ENCODE measurements at places on chromosomes 11 and 22.

- DNase-seq: no peak
Observed at GRCh38 chr11:71527576-71528210, 626 bp downstream of the KRTAP5-7 start.

DNA sequence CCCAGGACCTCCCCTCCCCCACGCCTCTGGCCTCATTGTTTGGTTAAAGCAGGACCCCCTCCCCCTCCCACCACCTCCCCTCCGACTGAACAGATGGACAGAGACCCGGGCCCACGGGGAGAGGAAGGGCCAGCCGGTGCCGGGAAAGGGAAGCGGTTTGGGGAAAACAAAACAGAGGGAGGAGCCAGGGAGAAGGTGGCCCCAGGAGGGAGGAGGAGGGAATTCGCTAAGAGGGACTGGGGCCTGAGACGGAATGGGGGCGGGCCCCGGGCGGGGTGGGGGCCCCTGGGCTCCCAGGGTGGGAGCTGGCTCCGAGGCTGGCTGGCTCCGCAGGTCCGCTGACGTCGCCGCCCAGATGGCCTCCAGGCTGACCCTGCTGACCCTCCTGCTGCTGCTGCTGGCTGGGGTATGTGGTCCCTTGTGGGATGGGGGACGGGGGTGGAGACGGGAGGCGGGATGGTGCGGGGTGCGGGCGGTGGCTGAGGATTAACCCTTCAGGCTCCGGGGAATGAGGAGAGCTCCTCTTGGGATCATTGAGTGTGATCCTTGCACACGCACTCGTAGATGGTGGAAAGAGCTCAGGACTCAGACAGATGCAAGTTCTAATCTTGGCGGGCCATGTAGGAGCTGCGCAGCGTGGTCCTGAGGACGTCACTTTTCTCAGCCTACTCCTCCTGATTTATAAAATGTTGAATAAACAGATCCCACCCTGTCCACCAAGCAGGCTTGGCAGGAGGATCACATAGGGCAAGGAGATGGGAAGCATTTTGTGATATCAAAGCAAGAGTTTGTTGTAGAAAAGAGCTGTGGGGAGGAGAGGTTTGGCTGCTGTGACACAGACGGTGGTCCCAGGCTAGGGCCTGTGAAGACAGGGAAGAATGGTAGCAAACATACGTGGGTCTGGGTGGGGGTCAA lies 688 bp downstream of the SERPING1 start:
- no peak for DNase-seq

DNA sequence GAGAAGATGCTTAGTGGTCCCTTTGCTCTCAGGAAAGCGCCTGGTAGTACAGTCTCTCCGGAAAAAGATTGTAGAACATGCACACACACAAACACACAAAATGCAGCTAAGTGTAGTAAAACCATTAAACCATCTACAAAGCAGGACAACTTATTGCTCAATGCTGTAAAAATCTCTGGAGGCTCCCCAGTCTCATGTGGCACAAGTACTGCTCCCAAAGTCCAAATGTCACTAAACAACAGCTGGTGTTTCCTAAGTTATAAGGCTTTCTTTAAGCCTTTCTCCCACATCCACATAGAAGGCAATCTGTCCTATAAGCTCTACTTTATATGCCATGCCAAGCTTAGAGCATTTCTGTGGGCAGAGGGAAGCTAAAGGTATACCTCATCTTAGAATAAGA lies 32.9 kb downstream of the CDON start:
- no peak for DNase-seq

DNA sequence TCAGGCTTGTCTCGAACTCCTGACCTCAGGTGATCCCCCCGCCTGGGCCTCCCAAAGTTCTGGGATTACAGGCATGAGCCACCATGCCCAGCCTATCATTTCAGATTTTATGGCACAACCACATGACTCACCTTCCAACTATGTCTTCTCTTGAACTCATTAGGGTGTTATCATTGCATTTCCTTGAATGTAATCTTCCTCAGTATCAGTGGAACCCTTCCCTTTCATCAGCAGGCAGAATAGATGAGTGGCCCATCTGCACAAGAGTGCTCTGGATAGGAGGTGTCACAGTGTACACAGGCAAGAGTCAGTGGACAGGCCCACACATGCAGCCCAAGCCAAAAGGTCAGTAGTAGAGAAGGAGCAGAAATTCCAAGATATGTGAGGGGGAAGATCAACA lies 29.1 kb upstream of the AQP11 start:
- no peak for DNase-seq

- peak; percentile 61 for DNase-seq
Observed at GRCh38 chr11:18617688-18618341, 16.3 kb downstream of the SPTY2D1 start.

DNA sequence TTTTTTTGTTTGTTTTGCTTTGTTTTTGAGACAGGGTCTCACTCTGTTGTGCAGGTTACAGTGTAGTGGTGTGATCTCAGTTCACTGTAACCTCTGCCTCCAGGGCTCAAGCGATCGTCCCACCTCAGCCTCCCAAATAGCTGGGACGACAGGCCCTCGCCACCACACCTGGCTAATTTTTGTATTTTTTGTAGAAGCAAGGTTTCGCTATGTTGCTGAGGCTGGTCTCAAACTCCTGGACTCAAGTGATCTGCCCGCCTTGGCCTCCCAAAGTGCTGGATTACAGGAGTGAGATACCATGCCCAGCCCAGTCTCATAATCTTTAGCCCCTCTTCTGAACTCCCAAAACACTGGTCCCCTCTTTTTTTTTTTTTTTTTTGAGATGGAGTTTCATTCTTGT lies 50.6 kb downstream of the KCNJ4 start:
- DNase-seq: no peak

DNA sequence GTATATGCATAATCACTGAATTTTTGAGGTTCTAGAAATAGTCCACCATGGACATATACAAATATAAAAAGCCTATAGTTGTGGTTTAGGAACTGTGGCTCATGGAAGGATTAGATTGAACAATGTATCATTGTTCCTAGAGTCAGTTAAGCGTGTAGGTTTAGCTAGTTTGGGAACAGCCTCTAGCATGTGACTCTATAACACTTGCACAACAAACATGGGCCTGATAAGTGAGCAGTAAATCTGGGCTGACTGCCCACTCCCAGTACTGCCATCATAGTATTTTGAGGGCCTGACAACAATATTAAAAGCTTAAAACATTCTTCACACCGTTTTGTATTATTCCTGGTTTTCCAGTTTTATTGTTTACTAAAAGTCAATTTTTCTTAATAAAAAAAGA lies 47.0 kb downstream of the YAP1 start:
- DNase-seq: no peak

GRCh38 chr11:80980227-80980626 lies 1539.4 kb upstream of the TENM4 start:
- DNase-seq: no peak

GRCh38 chr11:536841-537621 lies at the start of gene LRRC56:
Gene LRRC56 (plus strand): TSS chr11:537527. CDS start chr11:540685, 3,158 bp downstream.
- peak; percentile 93 for DNase-seq

DNA sequence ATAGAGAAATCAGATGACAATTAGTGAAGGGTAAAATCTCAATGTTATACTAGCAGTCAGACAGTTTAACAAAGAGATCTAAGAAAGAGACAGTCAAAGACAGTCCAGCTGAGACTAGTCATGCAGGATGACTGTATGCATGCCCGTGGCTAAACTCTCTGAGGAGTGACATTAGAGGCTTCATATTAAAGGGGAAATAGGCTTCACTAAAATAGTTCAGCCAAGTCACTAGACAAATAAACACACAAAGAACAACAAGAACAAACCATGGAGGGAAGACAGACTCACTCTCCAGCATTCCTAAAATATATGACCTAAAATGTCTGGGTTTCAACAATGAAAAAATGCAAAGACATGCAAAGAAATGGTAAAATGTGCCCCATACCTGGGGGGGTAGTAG lies 18.6 kb upstream of the APLNR start:
- DNase-seq: no peak

DNA sequence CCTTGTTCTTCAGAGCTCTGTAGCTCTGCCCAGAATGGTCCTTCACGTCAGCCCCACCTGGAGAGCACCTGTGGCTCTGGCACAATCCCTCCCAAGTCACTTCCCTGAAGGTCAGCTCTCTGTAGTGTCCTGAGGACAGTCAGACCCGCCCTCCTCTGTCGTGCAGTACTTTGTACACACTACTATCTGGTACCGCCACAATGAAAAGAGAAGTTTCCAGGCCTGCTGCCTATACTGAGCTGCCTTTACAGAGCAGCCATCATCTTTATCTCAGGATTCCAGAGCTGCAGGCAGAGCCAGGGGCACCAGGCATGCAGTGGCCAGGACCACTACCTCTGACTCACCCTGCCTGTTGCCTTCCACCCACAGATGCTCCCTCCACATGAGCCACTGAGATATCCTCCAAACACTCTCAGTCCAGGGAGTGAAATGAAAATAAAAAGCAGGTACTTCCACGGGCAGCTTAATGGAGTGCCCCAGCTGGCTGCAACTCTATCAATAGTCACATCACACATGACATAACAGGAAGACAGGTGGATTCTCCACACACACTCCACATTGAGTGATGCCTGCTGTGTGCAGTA lies 7.3 kb downstream of the PACSIN2 start:
- DNase-seq: no peak

DNA sequence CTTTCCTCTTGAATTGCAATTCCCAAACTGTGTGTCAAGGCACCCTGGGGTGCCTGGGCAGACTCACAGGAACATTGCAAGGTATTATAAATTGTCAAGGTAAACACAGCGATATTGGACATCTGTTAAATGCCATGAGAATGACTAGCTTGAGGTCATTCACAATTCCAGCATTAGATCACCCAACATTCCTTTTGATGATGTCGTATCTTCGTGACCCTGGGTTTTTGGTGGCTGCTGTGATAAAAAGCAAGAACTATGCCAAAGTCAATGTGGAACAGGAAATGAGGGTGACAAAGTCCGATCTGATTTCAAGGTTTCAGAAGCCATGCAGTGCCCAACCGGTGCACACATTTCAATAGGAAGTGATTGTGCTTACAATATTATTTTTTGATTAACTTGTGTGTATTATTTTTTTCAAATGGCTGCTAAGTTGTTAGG lies 458.4 kb downstream of the MIAT start:
- no peak for DNase-seq

- DNase-seq: no peak
Observed at GRCh38 chr11:21924262-21924661, 268.6 kb upstream of the ANO5 start.

DNA sequence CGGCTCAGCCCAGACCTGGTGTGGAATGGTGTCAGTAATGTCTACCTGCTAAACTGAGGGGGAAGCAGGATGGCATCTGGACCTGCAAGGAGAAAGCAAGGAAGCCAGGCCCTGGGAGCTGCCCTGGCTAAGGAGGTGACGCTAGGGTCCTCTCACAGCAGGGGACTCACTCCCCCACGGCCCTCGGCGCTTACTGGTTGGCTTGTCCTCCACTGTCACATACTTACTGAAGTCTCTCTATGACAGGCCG lies 48.9 kb downstream of the TPBGL start:
- no peak for DNase-seq

GRCh38 chr11:108958368-108959104 lies 293.7 kb downstream of the DDX10 start:
- peak; percentile 11 for DNase-seq

DNA sequence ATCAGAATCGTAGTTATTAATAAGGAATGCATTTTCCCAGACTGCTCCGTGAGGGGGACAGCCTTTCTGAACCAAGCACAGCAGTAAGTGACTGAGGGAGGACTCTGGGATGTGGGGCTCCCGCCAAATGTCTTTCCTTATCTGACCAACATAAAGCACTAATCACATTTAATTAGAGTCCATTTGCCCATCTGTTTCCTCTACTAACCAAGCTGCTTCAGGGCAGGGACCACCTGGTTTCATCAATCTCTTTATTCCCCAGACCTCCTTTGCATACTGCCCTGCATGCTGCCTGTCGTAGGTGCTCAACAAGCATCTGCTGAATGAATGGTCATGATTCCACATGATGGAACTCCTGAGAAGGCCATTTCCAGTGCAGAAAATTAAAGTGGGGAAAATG lies 29.4 kb downstream of the SMCO4 start:
- no peak for DNase-seq

DNA sequence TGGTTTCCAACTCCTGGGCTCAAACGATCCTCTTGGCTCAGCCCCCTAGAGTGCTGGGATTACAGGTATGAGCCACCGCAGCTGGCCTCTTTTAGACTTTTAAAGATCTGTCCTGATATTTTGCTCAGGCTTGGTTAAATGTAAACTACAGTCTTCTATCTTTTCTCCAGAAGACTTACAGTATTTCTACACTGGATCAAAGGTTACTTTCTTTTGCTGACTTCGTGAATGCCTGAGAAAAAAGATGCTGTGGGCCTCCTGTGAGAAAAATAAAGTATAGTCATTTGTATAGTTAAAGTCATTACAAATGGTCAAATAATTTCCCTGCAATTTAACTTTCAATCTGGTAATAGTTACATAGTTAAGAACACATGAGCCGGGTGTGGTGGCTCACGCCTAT lies 19.6 kb downstream of the DEPDC5 start:
- no peak for DNase-seq

DNA sequence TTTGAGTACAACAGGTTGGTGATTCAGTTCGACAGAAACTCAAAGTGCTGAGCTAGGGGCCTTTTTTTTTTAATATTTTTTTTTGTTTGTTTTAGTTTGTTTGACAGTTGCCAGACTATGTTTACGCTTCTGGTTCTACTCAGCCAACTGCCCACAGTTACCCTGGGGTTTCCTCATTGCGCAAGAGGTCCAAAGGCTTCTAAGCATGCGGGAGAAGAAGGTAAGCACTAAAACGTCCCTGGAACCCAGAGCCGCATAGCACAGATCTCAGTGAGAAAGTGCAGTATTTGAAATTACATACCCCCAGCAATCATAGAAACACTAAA lies 649 bp downstream of the PRRG4 start:
- no peak for DNase-seq

DNA sequence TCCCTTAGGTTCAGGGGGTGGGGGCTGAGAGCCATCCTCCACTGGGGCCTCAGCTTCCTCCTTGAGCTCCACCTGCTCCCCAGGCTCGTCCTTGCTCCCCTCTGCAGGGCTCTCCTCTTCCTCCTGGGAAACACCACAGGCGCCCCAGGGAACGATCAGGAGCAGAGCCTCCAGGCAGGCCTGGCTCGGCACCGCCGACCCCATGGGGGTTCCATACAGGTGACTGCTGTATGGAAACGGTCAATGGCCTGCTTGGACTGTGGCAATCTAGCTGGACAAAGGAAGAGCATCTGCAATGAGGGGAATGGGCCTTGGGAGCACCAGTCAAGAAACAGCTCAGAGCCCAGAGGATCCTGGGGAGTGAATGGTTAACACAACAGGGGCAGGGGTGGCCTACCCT lies 7.9 kb downstream of the HYOU1 start:
- DNase-seq: no peak

DNA sequence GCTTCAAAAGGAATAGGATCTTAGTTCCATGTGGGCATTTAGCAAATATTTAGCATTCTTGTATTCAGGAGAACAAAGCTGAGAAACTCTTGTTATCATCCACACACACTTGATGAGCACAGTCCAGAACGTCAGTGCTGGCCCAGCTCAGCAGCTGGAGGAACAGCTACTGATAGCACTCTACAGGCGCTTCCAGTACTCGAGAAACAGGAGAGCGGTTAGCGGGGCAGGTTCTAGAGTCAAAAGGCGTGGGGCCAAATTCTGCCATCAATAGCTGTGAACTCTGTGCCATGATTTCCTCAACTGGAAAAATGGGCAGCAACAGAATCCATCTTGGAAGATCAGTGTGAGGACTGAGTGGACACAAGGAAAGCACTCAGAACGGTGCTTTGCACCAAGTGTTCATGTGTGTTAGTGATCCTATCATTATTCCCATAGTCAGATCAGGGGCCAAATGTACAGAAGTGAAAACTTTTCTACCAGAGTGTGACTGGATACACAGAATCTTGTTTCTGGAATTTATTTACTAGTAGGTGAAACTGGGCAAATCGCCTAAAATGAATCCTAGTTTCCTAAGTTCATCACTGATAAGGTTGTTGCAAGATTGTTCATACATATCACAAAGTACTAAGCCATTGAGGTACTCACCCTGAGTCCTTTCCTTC lies 3.2 kb downstream of the JOSD1 start:
- DNase-seq: no peak

Measured in activated CD4-positive, alpha-beta memory T cell treated with anti-CD3 and anti-CD28 coated beads for 36 hours (primary cell).